ENCODE measurements at places on chromosomes 5 and 9. TPM values are rescaled to one million over a fixed set of nuclear protein-coding genes. Genes with fewer than 3 reads are reported as not detected.

PPIP5K2 gene
- polyA plus RNA-seq, result 45.9 TPM

IDNK gene
- polyA plus RNA-seq, result 5.3 TPM

LCN9 gene
- polyA plus RNA-seq, result not detected

IFNE gene
- not detected for polyA plus RNA-seq

PCDHGB1 gene
- polyA plus RNA-seq, result 0.63 TPM

PDE8B gene
- polyA plus RNA-seq, result not detected

ZNF462 gene
- 9.1 TPM for polyA plus RNA-seq

FAM221B gene
- polyA plus RNA-seq, result 0.32 TPM

PTPRD gene
- polyA plus RNA-seq, result 86.9 TPM

PARP8 gene
- 11.3 TPM for polyA plus RNA-seq

Measured in muscle of arm (tissue), 14 donors.